ENCODE measurements at places on chromosomes 2 and 18.

GRCh38 chr18:8996771-8997432 is 105.6 kb upstream of the NDUFV2 start:
- DNase-seq, result no peak

DNA sequence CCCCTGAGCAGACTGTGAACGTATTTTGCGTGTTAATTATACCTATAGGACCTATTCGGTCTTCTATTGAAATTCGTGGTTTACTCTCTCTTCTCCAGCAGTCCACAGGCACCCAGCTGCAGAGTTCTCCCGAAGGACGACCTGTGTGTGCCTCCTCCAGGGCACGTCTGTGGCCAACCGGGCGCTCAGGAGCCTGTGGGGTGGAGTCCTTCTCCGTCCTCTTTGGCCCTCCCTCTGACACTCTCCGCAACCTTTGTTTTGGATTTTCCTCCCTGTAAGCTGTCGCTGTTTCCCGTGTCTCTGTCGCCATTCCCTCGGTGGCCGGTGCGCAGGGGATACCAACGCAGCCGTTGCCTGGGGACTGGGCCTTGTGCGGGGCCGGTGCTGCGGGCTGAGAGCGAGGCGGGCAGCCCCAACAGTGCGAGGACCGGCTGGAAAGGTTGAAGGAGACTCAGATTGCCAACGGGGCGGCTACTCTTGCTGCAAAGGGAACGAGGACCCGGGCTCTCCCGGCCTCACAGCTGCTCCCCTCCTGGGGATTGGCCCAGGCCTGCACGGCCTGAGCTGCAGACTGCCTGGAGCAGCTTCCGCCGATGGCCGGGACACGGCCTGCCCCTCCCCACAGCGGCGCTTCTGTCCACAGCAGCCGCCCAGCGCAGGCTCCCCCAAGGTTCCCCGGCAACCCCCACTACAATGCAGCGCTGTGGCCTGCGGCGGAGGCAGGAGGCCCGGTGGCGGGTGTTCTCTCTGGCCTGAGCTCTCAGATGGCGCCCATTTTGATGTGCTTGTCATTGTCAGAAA is 221.0 kb downstream of the MTX2 start:
- no peak for DNase-seq

- DNase-seq, result no peak
These were observed 18.8 kb upstream of the TAF1B start for GRCh38 chr2:9824441-9824840.

DNA sequence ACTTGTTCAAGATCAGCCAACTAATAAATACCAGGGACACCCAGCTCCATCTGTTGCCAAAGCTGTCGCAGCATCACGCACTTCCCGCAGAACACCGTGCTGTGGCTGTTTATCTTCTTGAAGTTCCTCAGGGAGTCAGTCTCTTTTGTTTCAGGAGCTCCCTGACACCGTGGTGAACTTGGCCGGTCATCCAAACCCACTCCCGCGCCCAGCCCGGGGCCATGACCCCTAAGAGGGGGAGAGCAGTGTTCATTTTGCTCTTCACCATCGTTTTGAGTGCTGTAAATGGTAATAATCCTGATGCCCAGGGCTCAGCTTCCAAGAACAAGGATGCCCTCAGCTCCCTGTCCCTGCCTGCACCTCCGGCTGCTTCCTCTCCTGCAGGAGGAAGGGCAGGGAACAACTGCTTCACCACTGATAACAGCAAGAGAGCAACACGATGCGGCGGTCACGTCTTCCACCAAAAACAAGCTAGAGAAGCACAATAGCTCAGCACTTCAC is 131.4 kb downstream of the SEPTIN10 start:
- DNase-seq, result no peak
